Stimulated activated CD4-positive, alpha-beta T cell treated with anti-CD3 and anti-CD28 coated beads, Interleukin-4, amount 100 ng/mL, for 24 hours (primary cell): ENCODE measurements at places on chromosomes 7 and 10.

DNA sequence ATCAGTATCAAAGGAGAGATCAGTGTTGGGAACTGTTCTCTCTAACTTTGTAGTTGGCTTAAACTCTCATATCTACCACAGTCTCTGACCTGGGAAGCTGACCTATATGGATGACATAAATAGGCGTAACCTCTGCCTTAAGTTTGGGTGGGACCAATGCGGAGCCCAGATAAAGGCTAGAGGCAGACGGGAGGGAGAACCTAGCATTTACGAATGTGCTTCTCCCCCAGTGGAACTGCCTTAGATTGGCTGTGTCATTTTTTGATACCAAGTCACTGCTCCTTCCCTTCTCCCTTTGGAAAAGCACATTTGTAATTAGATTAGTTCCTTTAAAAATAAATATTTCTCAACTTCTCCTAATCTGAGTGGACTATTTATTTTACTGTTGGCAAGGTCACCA is 23.7 kb upstream of the LRRN3 start:
- no peak for DNase-seq

DNA sequence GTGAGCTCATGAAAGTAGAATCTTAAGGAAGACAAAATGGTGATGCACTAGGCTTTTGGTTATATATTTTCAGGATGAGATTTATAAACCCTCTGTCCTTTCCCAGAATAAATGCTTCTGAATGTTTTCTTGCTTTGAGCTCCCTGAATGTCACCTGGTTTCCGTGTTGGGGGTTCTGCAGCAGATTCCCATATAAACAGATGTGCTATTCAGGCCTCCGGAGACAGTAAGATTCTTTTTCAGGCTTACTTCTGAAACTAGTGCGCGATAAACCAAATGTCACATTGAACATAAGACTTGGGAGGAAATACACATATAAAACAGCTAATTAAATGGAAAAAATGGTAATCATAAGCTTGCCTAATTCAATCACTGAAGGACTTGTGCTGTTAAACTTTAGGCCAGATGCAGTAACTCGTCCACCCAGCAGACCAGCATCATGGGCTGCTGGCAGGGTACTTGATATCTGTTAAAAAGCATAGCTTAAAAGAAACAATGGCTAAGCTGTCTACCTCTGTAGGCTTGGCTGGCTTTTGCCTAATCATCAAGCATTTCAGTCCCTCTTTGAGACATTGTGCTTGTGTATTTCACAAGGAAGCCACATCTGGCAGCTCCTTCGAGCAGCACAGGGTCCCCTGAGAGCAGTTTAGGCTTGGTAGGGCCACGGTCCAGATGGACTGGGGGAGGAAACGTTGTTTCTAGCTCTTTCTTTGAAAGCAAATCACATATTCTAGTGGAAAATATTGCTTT is 281.2 kb upstream of the KIAA1217 start:
- DNase-seq, result no peak

DNA sequence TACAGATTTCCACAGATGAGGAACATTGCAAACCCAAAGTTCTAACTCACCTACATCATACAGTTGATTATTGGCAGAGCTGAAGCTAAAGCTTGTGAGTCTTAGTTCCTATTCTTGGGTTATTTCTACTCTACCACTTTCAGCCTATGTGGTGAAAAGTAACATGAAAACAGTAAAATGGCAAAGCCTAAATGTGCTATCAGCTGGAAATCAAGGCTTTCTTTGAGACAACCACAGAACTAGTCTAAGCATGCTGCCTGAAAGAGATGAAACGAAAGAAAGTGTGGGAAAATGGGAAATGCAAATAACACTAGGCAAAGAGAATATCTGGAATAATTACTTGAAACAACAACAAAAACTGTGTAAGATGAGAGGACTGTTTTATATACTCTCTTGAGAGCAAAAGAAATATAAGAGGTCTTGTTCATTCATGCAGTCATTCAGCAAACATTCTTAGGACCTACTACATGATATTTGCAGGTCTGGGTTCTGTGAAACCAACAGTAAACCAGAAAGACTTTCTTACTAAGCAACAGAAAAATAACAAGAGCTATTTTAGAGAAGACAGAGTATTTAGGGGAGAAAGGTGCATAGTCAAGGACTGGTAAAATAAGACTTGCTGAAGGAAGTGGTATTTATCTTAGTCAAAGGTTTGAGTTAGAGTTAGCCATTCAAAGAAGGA is 437.1 kb downstream of the HTR7 start:
- DNase-seq, result no peak

DNA sequence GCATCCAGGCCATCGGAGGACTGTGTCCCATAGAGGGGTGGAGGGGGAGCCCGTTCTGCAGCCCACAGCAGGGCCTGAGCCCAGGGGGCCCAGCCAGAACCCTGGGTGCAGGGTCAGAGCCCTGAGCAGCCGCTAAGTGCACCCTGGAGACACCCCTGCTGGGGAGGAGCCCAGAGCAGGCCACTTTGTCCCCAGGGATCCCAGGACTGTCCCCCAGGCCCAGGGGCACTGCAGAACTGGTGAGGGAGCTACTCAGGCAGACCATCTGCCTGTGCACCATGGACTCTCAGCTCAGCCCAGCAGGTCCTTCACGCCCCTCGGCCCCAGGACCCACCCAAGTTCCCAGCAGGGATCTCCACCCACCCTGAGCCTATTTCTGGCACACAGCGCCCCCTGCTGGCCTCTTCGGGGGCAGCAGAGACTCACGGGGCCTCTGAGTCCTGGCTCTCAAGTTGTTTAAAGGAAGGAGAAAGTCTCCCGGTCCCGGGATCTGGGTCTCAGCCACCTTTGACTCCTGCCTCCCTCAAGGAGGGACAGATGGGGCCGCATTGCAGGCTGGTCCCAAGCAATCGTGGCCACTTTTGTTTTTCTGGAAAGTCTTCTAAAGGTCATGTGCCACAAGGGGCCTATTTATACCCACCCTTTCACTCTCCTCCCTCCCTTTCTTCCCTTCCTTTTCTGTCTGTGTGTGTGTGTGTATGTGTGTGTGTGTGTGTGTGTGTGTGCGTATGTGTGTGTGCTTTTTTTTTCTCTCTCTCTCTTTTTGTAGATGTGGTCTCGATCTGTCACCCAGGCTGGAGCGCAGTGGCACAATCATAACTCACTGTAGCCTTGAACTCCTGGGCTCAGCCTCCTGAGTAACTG is 90.3 kb downstream of the MYL10 start:
- peak; percentile 53 for DNase-seq

DNA sequence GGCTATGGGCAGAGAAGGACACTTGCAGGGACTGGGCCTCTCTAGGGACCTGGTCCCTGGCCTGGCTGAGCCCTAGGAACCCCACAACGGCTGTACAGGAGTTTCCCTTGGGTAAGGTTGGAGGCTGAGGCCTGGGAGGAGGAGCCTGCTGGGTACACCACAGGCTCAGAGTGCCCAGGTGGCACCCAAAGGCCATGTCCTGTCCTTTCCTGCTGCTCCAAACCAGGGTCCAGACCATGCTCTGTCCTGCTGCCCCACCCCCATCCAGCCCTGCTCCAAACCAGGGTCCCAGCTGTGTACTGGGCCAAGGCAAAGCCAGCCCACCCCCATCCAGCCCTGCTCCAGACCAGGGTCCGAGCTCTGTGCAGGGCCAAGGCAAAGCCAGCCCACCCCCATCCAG is 35.3 kb upstream of the ZNF488 start:
- no peak for DNase-seq

GRCh38 chr10:5550250-5550545 is 25.4 kb downstream of the CALML3 start:
- no peak for DNase-seq

GRCh38 chr7:84746353-84746752 is 440.5 kb downstream of the SEMA3D start:
- no peak for DNase-seq

GRCh38 chr10:91422915-91423314 is 12.8 kb downstream of the HECTD2 start:
- DNase-seq, result no peak

- DNase-seq, result no peak
Measured at GRCh38 chr10:7432884-7433726, 22.3 kb upstream of the SFMBT2 start.

DNA sequence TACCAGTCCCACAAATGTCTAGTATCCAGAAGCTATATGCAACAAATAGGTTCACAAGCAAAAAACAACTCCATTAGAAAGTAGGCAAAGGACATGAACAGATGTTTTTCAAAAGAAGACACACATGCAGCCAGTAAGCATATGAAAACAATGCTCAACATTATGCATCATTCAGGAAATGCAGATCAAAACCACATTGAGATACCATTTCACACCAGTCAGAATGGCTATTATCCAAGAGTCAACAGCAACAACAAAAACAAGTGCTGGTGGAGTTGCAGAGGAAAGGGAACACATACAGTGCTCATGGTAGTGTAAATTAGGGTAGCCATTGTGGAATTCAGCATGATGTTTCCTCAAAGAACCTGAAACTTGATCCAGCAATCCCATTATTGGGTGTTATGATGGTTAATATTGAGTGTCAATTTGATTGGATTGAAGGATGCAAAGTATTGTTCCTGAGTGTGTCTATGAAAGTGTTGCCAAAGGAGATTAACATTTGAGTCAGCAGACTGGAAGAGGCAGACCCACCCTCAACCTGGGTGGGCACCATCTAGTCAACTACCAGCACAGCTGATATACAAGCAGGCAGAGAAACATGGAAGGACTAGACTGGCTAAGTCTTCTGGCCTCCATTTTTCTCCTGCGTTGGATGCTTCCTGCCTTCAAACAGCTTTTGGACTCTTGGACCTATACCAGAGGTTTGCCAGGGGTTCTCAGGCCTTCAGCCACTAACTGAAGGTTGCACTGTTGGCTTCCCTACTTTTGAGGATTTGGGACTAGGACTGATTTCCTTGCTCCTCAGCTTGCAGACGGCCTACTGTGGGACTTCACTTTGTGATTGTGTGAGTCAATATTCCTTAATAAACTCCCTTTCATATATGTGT is 218.4 kb upstream of the SEMA3D start:
- DNase-seq, result no peak

DNA sequence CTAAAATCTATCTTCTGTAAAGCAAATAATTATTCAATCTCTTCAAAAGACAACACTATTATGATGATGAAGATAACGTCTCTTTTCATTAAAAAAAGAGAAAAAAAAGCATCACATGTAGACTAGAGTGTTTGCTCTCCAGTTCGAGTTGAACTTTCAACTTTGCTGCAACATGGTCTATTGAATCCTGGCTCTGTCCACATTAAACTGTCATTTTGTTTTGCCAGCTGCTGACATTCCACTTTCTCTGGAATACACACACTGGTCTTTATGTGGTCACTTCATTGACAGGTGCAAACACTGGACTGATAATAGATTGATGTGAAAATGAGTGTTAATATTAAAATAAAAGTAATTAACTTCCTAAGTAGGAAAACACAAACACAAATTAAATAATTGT is 61.7 kb downstream of the PTF1A start:
- DNase-seq, result no peak

GRCh38 chr7:151694828-151695580 is 175.3 kb upstream of the RHEB start:
- DNase-seq, result no peak

DNA sequence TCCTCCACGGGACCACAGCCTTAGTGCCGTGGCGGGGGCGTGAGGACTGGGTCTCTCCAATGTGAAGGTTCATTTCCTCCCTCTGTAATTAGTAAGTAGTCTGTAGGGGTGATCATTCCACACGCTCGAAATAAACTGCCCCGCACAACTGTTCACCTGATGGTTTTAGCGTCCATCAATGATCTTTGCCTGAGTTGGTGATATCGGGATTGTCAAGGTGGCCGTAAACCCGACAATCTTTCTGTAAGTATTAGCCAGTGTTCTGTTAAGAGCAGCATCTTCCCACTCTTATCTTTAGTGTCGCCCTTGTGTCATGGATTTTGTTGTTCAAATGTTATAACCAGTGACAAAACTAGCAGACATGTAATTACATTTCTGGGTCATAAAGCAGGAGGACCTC is 17.7 kb downstream of the AGAP3 start:
- no peak for DNase-seq

DNA sequence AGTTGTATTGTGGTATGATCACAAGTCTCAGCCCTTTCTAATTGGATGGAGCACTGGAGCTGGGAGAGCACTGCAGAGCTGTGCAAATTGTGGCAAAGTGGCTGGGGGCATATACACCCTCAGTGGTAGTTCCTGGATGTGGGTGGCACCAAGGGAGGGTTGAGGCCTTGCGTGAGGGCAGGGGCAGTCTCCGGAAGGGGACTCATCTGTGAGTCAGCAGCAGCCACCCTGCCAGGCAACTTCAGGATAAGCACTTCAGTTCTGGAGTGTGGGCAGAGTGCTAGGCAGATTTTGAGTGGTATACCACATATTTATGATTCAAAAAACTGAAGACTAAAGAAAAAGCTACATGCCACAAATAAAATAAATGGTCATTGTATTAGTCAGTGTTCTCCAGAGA is 210.5 kb downstream of the ETV1 start:
- DNase-seq, result peak; percentile 31

- no peak for DNase-seq
Measured at GRCh38 chr7:114622221-114622620, 207.6 kb downstream of the FOXP2 start.

DNA sequence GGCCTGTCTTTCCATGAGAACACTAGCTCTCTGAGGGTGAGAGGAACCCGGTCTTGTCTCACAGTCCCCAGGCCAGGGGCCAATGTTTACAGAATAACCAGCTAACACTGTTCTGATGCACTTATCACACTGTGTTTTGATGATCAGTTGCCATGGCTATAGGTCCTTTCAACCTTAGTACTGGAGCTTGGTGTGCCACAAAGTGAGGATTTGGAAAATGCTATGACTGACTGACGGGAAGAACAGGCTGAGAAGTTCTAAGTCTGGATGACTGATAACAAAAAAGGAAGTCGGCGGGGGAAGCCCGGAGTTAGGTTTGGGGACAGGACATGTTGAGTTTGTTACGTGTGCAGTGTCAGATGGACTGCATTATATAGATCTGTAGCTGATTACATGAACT is 141.8 kb downstream of the CTTNBP2 start:
- no peak for DNase-seq

GRCh38 chr10:130714742-130715467 is 578.7 kb downstream of the GLRX3 start:
- DNase-seq, result no peak

DNA sequence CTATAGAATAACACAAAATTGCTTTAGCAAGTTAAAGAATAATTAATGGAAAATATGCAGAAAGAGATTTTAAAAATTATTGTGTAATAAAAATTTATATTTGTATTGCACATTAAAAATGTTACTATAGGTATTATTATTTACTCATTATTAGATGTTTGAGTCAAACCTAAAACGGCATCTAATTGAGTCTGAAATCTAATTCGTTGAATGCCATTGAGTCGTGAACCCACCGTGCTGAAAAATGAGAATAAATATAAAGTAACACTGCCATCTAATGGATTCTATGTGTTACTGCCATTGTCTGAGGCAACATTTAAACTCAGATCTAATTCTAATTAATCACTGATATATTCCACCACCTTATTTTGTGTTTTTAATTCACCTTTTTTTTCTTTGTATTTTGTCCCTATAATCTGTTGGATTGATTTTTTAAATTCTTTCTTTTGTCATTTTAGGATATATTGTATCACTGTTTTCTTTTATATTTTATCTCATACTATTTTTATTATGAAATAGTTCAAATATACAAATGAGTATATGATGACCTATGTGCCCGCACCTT is 62.2 kb downstream of the SAMD9 start:
- DNase-seq, result no peak
